Lung (tissue), 17 donors: ENCODE measurements at places on chromosomes 6 and 20. TPM values are rescaled to one million over a fixed set of nuclear protein-coding genes. Genes with fewer than 3 reads are reported as not detected.
A peak's percentile ranks its signal among the peaks of the same experiment; 100 is the strongest.

The GPSM3 gene
- 8.1 TPM for total RNA-seq

The PGC gene
- 19.2 TPM for total RNA-seq

DNA sequence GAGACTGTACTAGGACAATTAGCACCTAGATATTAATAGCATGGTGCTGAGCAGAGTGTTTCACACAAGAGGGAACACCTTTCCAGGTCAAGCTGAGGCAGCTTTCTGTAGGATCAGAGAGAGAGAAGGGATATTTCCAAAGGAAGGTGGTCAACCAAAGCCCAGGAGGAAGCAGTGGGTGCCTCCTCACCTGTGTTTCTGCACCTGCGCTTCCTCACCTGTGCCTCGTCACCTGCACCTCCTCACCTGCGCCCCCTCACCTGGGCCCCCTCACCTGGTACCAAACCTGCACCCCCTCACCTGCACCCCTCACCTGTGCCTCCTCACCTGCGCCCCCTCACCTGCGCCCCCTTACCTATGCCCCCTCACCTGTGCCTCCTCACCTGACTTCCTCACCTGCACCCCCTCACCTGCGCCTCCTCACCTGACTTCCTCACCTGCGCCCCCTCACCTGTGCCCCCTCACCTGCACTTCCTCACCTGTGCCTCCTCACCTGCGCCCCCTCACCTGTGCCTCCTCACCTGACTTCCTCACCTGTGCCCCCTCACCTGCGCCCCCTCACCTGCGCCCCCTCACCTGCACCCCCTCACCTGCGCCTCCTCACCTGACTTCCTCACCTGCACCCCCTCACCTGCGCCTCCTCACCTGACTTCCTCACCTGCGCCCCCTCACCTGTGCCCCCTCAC lies 67.9 kb downstream of the TTLL2 start:
- no peak for DNase-seq

GRCh38 chr6:43575105-43575771 lies 600 bp downstream of the XPO5 start:
- peak; percentile 49 for DNase-seq

DNA sequence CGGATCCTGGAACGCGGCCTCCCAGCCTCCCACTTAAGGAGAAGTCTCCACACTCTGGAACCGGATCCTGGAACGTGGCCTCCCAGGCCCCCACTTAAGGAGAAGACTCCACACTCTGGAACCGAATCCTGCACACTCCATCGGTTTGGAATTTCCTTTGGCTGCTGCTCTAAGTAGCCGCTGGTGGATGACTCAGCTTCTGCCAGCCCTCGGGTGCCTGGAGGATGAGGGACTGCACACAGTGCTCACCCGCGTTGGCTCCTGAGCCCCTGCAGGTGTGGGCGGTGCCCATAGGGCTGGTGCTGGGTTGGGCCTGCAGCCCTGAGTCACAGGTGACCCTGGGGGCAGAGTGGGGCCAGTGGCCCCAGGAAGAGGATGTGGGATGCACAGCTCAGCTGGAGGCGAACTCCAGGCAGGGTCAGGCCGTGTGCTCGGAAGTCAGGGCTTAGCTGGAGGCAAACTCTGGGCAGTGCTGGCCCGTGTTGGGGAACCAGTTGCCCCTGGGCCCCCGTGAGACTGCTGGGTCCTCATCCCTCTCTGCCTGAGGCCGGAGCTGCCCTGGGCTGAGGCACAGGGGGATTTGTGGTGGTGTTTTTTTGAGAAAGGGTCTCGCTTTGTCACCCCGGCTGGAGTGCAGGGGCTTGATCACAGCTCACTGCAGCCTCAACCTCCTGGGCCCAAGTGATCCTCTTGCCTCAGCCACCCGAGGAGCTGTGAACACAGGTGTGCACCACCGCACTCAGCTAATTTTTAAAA lies 13.9 kb upstream of the TNFRSF6B start:
- no peak for DNase-seq

DNA sequence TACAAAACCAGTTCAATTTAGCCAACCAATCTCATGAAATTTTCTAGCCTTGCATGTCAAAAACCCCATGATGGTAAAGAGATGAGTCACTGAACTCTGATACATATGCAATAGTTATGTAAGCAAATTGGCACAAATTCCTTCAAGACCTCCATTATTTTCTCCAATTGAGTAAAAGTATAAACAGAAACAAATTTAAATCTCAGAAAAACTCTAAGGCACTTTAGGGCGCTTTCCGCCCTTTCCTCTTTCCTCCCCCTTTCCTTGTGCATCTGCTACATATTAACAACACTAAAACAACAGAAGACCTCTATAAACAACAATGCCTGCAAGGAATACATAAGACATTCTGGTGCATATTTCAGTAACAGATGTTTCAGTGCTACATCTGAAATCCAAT lies 48.5 kb downstream of the KIF13A start:
- no peak for DNase-seq

GRCh38 chr6:64736421-64736950 lies 970.5 kb downstream of the EYS start:
- no peak for DNase-seq

- no peak for DNase-seq
These were observed 59.6 kb downstream of the DHX35 start for GRCh38 chr20:39021748-39022147.

DNA sequence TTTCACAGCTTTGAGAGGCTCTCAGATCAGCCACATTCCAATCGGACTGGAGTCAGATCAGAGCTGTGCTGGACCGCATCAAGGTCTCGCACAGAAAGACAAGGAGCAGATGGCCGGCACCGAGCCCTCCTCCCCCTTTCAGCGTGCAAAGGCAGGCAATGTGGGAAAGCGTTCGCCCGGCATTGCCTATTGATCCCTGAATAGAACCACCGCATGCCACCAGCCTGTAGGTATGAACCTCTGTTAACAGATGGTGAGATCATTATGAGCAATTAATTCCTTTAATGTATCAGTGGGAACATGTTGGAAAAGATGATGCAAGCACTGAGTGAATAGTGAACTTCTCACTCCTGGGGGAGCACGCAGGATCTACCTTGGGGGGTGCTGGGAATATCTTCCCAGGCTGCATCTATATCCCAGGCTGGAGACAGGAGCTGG lies 117.5 kb upstream of the ID4 start:
- DNase-seq: peak; percentile 16
